ENCODE measurements at places on chromosomes 5 and 9. TPM values are rescaled to one million over a fixed set of nuclear protein-coding genes. Genes with fewer than 3 reads are reported as not detected.

GRCh38 chr5:149563466-149563865 lies 12.2 kb upstream of the CSNK1A1 start:
- peak; percentile 23 for DNase-seq

MARVELD2 gene
- 0.17 TPM for total RNA-seq

DNA sequence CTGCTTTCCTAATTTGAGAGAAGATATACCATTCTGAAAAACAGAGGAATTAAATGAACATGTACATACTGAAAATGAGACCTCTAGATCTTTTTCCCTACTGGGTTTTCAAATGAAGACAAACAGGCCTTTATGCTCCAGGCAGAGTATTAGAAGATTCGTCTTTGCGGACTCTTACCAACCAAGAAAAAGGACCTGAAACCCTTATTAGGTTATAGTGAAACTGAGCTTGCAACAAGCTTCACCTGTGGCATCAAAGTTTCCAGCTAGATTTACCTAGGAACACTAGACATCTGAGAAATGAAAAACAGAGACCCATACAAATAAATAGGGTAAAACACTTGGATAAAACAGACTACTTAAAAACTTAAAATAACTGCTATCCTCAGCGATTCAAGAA lies 46.3 kb downstream of the SMIM15 start:
- DNase-seq: no peak

- DNase-seq: no peak
These were observed 100.1 kb downstream of the FBXL7 start for GRCh38 chr5:15600035-15600434.

DNA sequence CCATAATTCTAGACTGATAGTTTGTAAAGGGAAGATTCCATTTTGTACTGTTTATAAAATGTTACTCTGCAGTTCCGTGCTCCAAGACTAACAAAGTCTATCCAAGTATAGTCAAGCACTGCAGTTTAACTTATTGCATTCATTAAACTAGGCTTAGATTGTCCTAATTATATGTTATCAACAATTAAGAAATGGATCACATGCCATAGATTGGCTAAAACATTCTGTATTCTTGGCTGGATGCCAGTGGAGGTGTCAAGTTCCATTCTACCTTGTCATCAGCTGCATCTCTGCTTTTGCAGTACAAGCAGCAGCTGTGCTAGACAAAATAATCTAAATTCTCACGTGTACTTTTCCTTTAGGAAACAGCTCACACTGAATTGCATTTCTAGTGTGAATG lies 69.4 kb upstream of the MEF2C start:
- no peak for DNase-seq

DNA sequence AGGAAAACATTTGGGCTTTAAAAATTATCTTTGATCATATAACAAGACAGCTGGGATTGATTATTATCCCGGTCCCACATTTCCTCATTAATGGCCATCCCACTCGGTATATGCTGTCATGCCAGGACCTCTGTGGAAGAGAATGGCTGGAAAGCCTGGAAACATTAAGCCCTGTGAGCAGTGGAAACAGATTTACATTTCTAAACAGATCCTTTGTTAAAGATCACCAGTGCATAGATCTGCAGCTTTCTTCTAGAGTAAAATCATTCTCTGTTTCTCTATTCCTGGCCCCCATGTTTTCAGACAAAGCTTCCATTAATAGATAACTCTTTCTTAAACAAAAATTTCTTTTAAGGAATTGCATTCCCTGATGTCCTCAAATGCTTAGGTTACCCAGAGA lies 152.2 kb downstream of the CAVIN4 start:
- DNase-seq: no peak

APBA1 gene
- 1.3 TPM for total RNA-seq

NIPAL4 gene
- total RNA-seq: not detected

ANKRD20A1 gene
- total RNA-seq: 12.3 TPM

LCN9 gene
- total RNA-seq: not detected

DELE1 gene
- 55.7 TPM for total RNA-seq

FBXL7 gene
- 2.5 TPM for total RNA-seq

- no peak for DNase-seq
These were observed 35.9 kb downstream of the FOXI1 start for GRCh38 chr5:170141636-170142035.

STXBP1 gene
- total RNA-seq: 9.6 TPM
